ENCODE measurements at places on chromosomes 12 and 14. TPM values are rescaled to one million over a fixed set of nuclear protein-coding genes. Genes with fewer than 3 reads are reported as not detected.

Gene GUCY2C
- total RNA-seq = not detected

Gene TAS2R10
- total RNA-seq = not detected

Gene EID3
- total RNA-seq = 3.4 TPM

DNA sequence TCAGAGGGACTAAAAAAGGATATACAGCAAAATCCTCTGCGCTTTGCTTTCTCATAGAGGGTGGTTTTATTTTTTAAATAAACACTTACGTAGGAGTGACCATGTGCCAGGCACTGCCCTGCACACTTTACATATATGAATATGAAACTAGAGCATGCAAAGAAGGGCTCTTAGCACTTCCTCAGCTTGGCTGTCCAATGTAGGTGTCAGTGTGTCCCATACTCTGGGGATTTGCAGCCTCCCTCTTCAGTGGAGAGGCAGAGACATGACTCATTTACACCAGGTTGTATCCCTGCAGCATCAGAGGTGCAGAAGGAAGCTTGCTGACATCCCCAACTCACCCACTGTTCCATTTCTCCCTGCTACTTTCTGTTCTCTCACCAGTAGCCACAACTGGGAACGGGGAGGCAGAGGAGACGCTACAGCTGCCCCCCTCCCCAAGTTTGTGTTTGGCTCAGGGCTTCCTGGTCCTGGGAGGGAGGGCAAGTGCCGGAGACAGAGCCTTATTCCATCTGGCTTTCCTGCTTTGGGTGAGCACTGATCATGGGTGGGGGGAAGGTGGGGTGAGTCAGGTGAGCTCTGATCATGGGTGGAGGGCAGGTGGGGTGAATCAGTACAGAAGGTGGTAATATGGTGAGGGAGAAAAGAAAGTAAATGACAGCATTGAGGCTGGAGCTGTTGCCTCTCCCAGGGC lies 4.9 kb upstream of the KRT5 start:
- DNase-seq = no peak

DNA sequence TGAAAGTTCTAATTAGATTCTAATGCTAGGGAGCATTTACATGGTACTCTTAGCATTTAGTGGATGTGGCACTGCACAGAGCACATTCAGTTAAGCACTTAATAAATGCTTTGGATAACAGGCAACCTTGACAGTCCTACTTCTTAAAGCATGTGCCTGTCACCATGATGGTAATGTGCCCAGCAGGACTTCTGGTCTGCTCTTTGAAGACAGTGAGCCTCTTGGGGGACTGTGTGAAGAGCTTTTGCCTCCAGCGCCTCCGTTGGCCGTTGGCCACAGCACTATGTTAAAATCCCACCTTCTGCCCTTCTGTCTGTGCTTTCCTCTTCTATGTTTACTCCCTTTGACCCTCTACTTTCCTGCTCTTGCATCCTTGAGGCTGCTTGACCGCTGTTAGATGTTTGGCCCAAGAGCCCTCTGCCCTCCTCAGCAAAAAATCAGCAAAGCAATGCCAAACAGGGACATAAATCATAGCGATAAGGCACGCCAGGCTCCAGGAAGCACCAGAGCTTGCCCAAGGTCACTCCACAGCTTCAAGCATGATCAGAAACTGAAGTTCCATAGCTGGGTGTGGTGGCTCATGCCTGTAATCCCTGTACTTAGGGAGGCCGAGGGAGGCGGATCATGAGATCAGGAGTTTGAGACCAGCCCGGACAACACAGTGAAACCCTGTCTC lies 8.3 kb downstream of the CDKL1 start:
- DNase-seq = no peak

DNA sequence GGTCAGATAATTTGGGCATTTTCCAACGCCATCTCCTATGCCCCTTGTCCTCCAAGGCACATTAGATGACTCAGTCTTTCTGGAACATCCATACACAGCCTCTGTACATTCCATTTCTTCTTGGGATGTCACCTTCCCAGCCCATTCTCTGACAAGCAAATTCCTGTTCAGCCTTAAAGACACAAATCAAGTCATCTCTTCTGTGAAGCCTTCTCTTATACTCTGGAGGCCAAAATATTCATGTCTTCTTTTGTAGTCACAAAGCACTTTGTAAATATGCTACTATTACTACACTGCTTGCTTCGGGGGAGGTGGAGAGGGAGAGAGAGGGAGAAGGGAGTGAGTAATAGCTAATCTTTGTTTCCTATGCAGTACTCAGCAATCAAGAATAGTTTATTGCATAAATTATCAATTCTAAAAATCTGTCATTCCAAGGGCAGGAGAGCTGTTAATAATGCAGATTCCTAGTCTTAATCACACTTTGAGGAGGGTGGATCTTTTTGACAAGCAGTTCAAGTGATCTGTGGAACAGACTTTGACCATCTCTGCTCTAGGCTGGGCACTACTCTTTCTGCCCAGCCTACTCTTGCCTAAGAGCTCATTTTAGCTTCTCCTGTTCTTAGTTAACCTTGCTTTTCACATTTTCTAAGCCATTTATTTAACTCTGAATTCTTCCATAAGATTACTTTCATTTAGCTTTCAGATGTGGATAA lies 27.9 kb downstream of the KCNMB4 start:
- DNase-seq = no peak

DNA sequence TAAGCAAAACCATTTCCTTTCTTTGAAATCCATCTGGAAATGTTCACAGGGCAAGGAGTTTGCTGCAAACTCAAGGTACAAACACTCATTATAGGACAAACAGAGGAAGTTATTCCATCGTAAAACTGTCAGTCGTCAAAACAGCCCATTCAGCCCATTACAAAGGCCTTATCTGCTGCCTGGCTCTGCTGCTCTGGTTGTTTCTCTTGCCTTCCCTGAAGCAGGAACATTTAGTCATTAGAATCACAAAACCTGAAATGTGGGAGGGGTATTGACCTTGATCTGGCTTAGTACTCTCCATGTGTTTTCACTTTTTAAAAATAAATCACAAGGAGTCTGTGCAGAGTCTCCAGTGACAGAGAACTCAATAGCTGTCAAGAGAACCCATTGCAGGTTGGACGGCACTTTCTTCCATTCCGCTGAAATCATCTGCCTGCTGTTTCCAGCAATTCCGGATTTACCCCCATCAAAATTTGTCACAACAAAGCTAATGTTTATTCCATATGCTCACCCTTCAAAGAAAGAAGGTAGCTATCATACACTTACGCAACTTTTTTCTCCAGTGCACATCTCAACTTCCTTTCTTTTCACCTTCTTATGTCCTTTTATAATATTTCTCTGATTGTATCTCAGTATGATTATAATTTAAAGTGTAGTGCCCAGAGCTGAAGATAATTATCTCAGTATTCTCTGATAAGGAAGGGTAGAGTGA lies 24.6 kb upstream of the ITPR2 start:
- no peak for DNase-seq

- no peak for DNase-seq
These were observed 20.4 kb downstream of the TTC9 start for GRCh38 chr14:70662080-70662479.

DNA sequence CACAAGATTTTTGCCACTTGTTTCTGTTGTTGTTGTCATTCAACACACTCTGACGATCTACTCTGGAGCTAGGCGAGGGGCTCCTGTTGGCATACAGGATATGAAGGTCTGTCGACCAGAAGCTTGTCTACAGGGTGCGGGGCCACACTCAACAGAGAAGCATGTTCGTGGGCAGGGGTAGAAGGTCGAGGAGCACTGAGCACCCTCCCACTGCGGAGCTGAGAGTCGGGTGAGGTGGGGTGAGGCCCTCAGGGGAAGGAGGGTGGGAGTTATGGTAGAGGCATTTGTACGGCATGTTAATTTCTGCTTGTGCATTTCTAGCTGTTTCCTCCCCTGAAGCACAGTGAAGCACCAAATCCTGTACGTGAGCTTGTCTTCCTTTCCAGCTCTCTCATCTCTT lies 115.1 kb downstream of the PRMT8 start:
- no peak for DNase-seq
